Activated gamma-delta T cell treated with Interleukin-2 at 50 U/mL for 16 hours (primary cell): ENCODE measurements at places on chromosomes 4 and X.
A peak's percentile ranks its signal among the peaks of the same experiment; 100 is the strongest.

GRCh38 chrX:107674480-107675364, 46.4 kb downstream of the PRPS1 start:
- DNase-seq = peak; percentile 32

DNA sequence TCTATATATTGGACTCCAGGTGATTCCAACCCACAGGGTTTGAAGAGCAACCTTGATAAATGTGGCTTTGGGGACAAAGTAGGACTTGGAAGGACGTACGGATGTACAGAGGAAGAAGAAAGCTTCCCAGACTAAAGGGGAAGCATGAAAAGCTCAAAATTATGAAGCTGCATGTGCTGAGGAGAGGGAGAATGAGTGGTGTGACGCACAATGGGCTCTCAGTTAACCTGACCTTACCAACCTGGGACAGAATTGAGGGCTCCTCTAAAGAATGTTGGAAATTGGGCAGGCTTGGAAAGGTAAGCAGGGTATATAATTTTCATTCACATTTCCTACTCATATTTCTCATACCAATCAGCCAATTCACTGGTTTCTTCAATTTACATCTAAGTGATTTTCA, 10.5 kb upstream of the TIGD2 start:
- no peak for DNase-seq

DNA sequence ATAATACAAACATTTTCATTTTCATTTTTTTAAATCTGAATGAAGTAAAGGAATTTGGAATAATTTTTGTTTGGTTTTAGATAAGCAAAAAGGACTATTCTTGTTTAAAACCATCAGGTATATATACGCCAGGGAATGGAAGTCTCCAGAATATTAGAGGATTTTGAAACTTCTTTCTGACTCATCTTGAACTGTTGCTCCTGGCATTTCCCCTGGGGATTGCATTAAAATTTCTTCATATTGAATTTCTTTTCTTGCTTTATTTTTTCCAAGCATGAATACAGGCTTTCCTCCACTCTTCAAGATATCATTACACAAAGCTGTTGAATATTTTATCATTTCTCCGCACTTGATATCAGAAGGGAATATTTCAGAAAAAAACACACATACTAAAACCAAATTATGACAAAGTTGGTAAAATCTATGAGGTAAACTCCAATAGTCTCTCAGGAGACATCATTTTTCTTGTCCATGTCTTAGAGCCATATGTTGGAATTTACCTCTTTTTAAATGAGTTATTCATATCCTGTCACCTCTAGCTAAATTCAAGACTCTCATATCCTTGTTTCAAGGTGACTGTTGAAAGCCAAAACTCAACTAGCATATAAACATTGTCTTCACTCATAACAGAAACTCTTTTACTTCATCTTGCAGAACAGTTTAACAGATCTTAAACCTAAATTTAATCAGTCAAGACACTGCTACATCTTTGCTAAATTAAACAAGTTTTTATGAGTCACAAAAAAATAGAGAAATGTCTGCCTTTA, 20.7 kb upstream of the CSN1S1 start:
- no peak for DNase-seq

- DNase-seq = no peak
Measured at GRCh38 chr4:87152310-87153041, 67.9 kb downstream of the KLHL8 start.

- no peak for DNase-seq
Measured at GRCh38 chrX:10109695-10110094, 47.1 kb upstream of the CLCN4 start.

DNA sequence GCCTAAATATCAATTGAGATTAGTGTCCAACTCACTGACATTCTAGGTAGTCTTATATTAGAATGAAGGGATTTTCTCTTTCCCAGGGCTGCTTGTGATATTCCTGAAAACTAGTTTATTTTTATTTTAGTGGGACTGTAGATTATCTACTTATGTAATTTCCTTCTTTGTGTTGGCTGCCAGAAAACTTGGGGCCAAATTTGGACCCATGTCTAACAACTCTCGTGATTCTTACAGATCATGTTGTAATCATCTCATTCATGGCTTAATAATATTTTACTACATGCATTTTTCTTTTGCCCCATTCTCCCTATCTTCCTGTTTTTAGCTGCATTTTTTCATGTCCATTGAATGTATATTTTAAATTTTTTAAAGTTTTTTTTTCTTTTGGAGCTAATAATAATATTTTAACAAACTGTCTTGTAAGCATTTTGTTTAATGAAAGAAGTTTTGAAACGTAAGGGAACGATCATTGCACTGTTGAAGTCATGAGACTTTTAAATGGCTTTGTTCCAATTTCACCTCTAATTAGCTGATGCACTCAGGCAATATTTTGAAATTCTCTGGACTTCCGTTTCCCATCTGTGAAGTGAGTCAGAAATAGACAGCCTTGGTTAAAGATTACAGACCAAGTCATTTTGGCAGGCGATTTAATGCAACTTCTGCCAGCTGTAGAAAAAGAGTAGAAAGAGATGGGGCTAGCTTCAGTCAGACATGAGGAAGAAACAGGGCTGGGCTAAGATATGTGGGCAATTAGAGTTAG, 14.3 kb upstream of the TDO2 start:
- DNase-seq = no peak

GRCh38 chr4:133320576-133321170, 171.6 kb downstream of the PCDH10 start:
- DNase-seq = no peak

DNA sequence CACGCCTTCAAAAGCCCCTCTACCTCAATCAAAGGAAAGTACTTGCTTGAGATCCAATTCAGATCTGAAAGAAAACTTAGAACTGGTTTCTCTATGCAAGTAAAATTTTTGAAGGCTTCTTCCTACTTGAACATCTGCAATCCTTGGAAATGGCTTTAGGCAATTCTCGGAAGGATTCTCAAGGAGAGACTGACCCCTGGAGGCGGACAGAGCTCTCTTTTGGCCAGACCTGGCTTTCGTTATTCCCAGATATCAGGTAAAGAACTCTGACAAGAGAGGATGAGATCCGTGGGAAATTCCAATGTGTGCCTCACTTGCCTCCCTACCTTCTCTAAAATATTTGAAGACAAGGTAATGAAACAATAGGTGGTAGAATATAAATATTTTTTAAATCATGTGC, 670.3 kb upstream of the FAM241A start:
- DNase-seq = no peak

DNA sequence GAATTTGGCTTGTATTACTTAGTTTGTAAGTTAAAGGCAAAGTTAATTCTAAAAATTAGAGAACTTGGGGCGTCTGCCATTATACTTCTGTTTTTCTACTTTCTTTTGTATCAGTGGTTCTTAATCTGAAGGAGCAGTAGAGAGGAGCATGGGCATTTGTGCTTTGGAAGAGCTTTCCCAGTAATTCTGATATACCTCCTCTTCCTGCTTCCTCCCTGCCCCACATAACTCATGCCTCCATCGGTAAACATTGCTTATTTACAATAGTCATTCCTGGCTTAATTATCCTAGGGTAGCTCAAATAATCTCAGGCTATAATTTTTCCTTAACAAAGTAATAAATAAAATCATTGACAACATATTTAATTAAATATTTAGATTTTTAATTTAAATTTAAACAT, 37.1 kb upstream of the SPARCL1 start:
- DNase-seq = no peak

- DNase-seq = no peak
Measured at GRCh38 chrX:119989905-119990555, 46.5 kb upstream of the NKAP start.

DNA sequence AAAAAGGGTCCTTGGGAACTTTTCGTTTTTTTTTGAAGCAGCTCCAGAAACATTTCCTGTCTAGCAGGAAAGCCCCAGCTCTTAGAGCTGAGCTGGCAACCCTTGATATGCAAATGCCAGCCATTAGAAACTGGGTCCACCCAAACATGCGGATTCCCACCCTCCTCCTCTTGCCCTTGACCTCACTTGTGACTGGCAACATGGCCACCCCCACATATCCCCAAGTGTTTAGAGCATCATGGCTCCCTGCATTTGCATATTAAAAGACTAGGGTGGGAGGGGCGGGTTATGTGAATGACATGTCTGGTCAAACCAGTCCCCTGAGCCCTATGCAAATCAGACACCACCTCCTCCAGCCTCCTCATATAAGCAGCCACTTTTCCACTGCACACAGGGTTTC, 671.1 kb downstream of the FAT4 start:
- no peak for DNase-seq

- no peak for DNase-seq
Measured at GRCh38 chrX:140913802-140914501, 88.4 kb upstream of the SPANXB1 start.

DNA sequence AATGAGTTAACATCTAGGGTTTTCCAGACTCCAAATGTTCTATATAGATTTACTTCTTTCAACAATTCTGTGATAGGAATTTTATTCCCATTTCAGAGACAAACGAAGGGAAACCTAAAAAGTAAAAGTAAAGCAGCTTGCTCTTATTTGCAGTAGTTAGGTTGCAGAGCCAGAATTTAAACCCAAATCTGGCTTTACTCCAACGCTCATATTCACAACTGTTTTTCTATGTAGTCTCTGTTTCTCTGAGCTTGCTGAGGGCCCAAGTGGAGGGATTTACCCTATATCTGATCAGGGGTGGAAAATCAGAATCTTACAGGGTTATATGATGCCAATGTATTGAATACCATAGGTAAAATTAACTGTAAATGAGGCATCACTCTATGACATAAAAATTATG, 599.1 kb upstream of the GRIA3 start:
- DNase-seq = no peak

DNA sequence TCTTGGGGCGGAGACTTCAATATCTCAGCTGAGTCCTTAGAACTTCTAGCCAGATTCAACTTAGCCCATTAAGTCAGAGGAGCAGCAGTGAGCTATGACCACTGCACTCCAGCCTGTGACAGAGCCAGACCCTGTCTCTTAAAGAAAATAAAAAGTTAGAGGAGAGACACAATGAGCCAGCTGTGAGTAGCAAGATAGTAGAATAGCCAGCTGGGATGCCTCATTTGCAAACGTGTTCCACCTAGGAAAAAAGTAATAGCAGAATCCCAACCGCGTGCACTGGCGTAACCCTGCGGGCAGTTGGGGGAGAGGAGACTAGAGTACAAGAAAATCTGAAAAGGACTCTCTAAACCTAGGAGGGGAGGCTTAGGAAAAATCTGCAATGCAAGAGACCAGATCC, 133.2 kb upstream of the ANXA3 start:
- DNase-seq = no peak

GRCh38 chrX:17554914-17555313, 179.9 kb downstream of the NHS start:
- DNase-seq = no peak

DNA sequence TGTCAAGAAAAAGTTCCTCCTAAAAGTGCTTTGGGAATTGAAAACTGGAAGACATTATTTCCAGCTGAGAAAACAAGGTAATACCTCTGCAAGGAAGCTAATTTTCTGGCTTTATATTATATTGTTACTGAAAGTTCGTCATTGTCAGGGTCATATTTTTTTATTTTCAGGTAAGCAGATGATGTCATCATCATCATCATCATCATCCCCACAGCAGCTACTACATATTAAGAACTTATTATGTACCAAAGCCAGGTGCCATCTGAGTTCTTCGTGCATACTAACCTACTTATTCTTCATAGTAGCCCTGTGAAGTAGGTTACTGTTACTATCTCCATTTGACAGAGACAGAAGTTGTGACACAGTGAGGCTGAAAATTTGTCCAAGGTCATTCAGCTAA, 52.9 kb upstream of the MND1 start:
- DNase-seq = no peak

GRCh38 chrX:50003467-50003866, 81.1 kb downstream of the CLCN5 start:
- no peak for DNase-seq

GRCh38 chr4:41446391-41446790, 91.6 kb upstream of the LIMCH1 start:
- DNase-seq = no peak

DNA sequence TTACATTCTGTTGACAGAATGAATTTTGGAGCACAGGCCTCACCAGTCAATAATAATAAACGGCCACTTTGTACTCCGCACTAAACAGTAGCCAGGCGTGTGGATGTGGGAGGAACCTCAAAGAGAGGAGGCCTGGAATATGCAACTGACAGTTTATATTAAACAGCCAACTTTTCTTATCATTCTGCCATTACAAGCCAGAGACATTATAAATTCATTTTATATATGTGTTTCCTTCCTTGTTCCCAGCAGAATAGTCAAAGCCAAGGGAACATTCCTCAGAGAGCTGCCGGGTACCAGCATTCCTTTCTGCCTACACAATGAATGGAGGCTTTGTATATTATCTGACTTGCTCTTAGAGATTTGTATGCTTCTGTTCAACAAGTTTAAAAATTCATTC, 436.5 kb upstream of the FTHL17 start:
- no peak for DNase-seq

DNA sequence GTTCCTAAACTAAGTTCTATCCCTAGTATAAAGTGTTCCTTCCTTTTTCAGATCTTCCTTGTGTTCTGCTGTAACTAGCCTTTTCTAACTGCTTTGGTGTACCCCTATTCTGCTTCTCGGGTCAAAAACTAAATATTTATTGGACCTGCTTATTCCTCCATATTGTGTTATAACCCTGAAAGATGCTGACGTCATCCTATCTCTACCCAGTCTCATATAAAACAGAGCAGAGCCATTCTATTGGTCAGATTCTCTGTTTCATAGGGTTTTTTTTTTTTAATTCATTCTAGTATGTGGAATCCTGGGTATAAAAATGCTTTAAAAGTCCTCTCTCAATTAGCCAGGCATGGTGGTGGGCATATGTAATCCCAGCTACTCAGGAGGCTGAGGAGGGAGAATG, 349.7 kb downstream of the ACTRT1 start:
- no peak for DNase-seq

DNA sequence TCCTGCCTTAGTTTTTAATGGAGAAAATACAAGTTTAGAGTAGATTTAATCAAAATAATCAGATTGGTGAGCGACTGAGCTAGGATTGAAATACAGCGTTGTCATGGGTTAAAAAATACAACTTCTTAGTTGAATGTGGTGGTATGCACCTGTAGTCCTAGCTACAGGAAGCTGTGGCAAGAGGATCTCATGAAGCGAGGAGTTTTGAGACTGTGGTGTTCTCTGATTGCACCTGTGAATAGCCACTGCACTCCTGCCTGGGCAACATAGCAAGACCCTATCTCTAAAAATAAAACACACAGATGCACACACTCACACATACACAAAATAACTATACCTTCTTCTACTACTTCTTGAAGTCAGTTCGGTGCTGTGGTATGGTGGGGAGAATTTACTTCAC, 19.8 kb upstream of the GBA3 start:
- DNase-seq = no peak

DNA sequence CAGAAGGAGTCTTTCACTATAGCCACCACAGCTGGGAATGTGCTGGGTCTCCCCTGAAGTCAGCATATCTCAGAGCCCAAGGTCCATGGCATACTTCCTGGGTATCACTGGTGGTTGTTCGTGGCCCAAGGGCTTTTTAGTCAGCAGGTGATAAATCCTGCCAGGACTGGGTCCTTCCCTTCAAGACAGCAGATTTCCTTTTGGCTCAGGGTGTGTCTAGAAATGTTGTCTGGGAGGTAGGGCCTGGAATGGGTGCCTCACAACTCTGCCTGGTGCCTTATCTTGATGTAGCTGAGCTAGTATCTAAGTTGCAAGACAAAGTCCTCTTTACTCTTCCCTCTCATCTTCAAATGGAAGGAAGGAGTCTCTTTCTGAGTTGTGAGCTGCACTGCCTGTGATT, 102.4 kb upstream of the TMLHE start:
- no peak for DNase-seq

GRCh38 chr4:165208221-165208652, 876 bp downstream of the KLHL2 start:
- peak; percentile 8 for DNase-seq
